Spleen (tissue), 13 donors: ENCODE measurements at places on chromosomes 3 and 15. TPM values are rescaled to one million over a fixed set of nuclear protein-coding genes. Genes with fewer than 3 reads are reported as not detected.
A peak's percentile ranks its signal among the peaks of the same experiment; 100 is the strongest.

Gene VIPR1
- 6.8 TPM for total RNA-seq

DNA sequence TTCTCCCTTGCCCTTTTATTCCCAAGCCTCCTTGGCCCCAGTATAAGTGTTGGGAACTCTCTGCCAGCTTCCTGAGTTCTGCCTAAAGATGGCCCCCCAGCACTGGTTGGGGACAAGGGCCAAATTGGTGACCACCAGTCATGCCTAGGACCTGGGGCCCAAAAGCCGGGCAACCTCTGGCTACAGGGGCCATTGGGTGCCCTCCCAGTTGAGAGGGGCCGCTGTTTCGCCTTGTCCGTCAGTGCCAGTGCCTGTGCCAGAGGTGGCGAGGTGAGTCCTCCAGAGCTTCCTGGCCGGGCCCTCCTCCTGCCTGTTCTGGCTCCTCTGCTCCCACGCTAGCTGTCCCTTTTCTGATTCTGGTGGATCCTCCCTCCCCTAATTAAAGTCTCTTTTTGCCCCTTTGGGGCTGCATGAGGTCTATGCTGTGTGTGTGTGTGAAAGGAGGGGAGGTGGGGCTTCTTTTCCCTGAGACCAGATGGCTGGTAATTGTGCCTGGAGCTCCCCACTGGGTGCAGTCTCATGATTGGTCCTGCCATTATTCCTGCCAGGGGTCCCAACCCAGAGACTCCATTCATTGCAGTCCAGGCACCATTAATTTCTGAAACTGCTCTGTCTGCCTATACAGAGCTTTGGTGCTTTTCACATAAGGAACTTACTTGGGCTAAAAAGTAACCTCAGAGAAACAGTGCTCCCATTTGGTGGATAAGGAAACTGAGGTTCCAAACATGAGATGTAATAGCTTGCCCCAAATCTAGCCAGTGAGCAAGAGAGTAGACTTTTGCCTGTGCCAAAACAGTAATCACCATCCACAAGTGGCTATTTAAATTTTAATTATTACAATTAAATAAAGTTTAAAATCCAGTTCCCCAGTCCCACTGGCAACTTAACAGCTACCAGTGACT lies 3.1 kb upstream of the TTLL3 start:
- no peak for DNase-seq

DNA sequence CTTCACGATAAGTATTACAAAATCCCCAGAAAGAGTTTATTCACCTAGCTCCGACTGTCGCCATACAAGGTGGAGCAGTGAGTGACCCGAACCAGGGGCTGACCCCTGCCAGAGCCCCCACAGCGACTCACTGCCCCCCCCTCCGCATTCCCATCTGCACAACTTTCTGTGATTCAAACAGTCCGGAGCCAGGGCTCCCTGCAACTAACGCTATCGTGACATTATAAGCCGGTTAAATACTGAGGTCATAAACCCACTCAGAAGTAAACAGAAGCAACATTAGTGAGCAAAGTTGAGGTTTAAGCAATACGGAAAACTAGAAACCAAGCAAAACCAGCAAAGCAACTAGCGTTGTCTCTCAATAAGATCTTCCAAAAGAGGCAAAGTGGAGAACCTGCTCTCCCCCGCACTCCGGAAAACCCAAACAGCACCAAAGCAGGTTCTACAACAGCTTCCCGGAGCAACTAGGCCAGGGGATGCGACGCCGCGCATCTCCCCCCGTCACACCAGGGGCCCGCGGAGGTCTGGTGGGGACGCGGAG lies 642 bp downstream of the SCAP start:
- peak; percentile 49 for DNase-seq

Gene FAH
- total RNA-seq: 18.9 TPM

DNA sequence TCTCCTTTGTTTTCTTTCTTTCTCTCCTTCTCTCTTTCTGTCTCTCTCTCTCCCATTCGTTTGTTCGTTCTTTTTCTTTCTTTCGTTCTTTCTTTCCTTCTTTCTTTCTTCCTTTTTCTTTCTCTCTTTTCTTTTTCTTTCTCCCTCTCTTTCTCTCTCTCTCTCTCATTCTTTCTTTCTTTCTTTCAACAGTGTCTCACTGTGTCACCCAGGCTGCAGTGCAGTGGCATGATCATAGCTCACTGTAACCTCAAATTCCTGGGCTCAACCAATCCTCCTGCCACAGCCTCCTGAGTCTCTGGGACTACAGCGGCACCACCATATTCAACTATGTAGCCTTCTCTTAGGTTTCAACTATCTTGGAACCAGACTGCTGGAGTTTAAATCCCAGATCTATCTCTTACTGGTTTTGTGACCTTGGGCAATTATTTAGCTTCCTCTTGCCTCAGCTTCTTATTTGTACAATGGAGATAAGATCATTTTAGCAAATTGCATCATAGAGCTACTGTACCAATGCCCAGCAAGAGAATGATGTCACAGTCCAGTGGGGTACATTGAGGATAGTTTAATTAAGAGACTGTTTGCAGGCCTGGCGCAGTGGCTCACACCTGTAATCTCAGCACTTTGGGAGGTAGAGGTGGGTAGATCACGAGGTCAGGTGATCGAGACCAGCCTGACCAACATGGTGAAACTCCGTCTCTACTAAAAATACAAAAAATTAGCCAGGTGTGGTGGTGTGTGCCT lies 27.3 kb upstream of the PARL start:
- no peak for DNase-seq

GRCh38 chr15:43487271-43487895 lies 5.6 kb downstream of the TP53BP1 start:
- no peak for DNase-seq

DNA sequence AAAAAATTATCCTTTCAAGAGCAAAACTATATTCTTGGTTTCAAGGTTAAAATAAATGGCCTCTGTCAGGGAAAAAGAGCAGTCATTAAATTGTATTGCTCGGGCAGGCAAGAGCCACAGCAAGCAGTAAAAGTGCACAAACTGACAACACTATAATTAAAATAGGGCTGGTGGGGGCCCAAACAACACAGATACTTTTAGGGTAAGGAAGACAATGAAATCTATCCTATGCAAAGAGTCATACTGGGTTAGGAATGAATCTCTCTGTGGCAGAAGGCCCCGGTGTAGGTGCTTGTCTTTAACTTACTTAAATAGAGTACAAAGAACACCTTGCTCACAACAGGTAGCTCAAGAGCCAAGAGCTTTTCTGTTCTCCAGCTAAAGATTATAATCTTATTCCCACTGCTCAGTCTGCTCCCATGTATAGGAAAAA lies 94.7 kb downstream of the DLG1 start:
- no peak for DNase-seq

GRCh38 chr3:52289747-52290595 lies 2.3 kb downstream of the GLYCTK start:
- DNase-seq: peak; percentile 76

Gene LDHAL6B
- not detected for total RNA-seq

GRCh38 chr15:80061582-80061981 lies 2.1 kb downstream of the ZFAND6 start:
- no peak for DNase-seq

DNA sequence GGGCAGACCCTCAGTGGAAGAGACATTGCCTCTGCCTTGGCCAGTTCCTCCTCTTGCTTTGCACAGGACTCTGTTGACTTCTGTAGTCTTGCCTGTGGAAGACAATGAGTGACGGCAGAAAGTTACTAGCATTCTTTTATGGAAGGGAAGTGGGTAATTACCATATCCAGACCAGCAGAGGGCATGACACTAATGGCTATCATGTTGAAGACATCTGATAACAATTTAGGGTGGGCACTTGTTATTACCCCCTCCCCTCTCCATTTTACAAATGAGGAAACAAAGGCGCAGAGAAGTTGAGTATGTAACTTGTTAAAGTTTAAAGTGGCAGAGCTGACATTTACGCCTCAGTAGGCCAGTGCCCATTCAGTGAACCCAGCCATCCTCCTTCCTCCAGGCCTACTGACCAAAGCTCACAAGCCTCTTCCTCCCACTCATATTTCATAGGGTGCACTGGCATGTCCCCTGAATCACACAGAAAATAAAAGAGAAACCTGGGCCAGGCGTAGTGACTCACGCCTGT lies 48.2 kb upstream of the FMN1 start:
- no peak for DNase-seq

- peak; percentile 23 for DNase-seq
These were observed 76.0 kb downstream of the FEM1B start for GRCh38 chr15:68353421-68354135.

DNA sequence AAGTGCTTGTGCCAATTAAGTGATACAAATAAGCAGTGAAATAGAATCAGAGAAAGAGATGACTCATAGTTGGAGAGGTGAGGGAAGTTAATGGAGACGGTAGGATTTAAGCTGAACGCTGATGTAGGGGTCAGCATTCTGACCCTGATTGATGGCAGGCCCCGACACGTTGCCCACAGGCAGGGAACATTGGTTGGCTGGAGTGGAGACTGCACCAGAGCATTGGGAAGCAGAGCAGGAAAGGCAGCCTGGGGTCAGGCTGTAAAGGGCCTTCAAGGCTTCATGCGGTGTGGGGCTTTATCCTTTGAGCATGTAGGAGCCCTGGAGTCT lies 68.6 kb downstream of the DCUN1D1 start:
- DNase-seq: no peak

Gene ABI3BP
- 29.9 TPM for total RNA-seq

- no peak for DNase-seq
These were observed 112.0 kb downstream of the UBE2E2 start for GRCh38 chr3:23314981-23315762.
